ENCODE measurements at places on chromosomes 7 and 10.

GRCh38 chr7:157392256-157393037 lies 55.6 kb downstream of the DNAJB6 start:
- no peak for DNase-seq

GRCh38 chr10:7610651-7611389 lies 55.9 kb downstream of the ITIH5 start:
- DNase-seq = no peak

GRCh38 chr7:80634505-80634904 lies 3.9 kb upstream of the CD36 start:
- DNase-seq = no peak

DNA sequence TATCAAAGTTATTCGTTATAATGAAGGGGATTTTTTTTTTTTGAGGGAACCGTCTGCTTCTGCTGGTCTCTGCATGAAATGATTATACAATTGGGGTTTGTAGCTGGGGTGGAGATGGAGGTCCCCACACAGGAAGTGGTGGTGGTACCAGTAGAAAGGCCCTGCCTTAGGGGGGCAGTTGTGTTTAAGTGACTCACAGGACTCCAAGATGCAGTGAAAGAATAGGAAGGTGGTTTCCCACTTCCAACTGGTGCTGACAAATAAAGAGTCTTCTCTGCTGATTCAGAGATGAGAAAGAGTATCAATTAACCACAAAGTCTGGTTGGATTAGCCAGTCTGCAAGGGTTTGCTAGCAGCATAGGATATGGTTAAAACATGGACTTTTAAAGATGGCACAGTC lies 376.0 kb downstream of the SORCS3 start:
- no peak for DNase-seq

GRCh38 chr10:102421757-102422512 lies 1.3 kb downstream of the FBXL15 start:
- no peak for DNase-seq

DNA sequence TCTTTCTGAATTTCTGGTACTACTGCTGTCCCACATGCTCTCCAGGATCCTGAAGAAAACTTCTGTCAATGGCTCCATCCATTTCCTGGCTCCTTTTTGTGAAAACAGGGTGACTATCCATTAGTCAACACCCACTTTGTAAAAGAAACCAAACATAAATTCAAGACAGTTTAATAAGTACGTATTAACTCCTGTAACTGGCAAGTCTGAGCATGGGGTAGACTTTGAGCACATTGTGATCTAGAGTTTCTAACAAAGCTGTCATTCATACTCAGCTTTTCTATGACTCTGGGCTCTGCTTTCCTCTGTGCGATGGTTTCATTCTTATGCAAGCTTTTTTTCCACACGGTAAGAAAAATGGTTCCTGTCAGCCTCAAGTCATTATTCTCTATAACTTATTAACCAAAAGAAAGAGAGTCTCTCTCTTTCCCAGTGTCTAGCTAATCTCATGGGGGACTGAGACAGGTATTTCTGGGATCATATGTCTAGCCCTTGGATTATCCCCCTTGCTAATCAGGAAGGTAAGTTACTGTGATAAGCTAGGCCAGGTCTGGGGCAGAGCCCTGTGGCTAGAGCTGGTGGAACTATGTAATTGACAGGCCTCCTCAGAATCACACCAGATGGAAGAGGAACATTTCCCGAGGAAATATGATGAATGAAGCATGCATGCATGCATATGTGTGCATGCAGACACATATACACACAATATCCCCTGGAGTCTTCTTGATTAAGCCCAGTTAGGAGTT lies 98.5 kb downstream of the GNAI1 start:
- DNase-seq = no peak

DNA sequence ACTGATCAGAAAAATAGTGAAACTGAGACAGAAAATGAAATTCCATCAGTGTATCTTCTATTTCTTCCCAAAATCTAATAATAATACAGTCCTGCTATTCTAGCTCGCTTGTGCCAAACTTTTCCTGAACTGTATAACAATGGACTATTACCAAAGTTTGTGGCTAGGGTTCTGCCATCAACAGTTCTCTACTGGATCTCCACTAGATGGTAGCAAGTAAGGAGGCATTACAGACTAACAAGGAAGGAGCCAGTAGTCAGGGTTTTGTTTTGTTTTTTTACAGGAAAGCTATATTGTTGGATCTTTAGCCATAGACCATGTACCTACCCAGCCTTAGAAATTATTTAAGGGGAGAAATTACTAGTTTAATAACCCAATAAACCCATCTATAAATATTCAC lies 10.8 kb downstream of the MTERF1 start:
- no peak for DNase-seq

GRCh38 chr10:6151087-6151977 lies 51.4 kb upstream of the PFKFB3 start:
- DNase-seq = peak; percentile 46

- DNase-seq = no peak
Measured at GRCh38 chr10:79433324-79434222, 11.9 kb downstream of the ZCCHC24 start.

GRCh38 chr10:110033701-110034235 lies 26.0 kb downstream of the ADD3 start:
- DNase-seq = no peak

DNA sequence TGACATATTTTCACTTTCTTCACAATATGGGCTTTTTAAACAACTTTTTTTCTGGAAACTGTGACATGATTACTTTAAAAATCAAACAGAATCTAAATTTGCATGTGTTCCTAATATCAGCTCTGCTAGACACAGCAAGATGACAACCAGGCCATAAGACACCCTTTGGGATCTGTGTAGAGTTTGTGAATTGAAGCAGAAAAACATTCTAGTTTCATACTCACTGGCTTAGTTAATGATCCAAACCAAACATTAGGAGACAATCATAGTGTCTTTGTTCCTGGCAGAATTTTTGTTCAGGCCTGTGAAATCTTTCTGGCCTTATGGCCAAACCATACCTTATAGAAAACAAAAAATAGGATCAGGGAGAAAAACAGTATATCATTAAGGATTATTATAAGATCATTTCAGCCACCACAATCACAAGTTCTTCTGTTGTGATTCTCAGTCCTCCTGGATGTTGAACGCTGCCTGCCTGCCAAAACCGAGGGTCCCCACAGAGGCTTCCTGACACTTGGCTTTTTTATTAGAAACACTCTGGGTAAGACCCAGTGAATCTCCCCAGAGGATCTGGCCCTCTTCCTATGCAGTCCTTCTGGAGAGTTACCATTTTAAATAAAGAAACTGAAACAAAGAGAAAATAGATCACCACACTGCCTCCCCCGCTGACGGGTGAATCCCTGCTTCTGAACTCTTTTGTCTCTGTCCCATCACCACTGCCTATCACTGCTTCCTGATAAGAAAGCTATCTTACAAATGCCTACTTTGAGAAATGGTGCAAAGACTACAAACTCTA lies 79.2 kb upstream of the PPP1R3C start:
- no peak for DNase-seq

GRCh38 chr10:70441161-70441894 lies at the start of gene NODAL:
NODAL (minus strand) TSS chr10:70441681; CDS start chr10:70441667, 14 bp downstream.
- no peak for DNase-seq

DNA sequence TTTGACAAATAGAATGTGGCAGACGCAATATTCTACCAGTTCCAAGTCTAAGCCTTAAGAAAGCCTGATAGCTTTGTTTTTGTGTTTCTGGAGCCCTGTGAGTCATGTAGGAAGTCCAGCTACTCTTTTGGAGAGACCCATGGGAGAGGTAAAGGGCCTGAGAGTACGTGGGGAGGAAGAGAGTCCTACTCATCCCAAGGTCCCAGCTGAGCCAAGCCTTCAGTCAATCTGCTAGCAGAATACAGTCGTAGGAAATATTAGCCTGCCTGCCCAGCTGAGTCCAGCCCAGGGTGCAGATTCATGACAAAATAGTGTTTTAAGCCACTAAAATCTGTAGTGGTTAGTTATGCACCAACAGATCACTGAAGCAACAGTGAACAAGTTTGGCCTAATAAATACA lies 9.0 kb upstream of the GNA12 start:
- no peak for DNase-seq

- no peak for DNase-seq
Measured at GRCh38 chr10:73019100-73019499, 64.5 kb upstream of the PLA2G12B start.

GRCh38 chr7:95905167-95905566 lies 132.8 kb downstream of the DYNC1I1 start:
- no peak for DNase-seq

DNA sequence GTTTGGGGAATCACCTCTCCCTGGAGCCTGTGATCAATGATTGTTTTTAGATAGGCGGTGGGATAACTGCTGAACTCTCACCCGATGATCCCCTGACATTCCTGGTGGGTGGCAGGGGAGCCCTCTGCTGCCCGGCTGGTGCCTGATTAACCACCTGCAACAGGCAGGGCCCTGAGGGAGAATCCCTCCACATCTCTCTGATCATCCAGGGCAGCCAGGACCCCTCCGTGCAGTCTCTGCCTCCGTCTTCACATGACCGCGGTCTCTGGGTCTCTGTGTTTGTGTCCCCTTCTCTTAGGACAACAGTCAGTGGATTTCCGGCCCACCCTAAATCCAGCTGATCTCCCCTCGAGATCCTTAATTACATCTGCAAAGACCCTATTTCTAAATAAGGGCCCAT lies 17.4 kb downstream of the CALML5 start:
- DNase-seq = no peak
